Choroid plexus epithelial cell (primary cell): ENCODE measurements at places on chromosomes 7 and 10.
A peak's percentile ranks its signal among the peaks of the same experiment; 100 is the strongest.

- DNase-seq: no peak
Observed at GRCh38 chr7:3266240-3266639, 34.8 kb upstream of the SDK1 start.

- no peak for DNase-seq
Observed at GRCh38 chr10:54284526-54285193, 516.4 kb downstream of the PCDH15 start.

DNA sequence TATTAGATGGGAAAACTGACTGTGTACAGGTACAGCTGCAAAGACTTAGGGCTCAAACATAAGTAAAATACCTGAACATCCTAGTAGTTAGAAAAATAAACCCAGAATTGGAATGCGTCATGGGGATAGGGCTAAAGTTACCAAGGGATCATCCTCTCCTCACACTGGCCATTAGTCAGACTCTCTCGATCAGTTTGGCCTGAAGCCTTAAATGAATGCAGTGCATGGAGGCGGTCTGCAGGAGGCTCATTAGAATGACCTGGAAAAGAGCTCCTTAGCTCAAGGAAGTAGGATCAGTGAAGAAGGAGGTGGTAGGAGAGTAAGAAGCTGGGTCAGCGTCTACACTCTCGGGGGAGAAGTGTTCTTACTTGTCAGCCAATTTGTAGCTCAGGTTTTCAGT is 35.3 kb downstream of the DENND2A start:
- peak; percentile 71 for DNase-seq

DNA sequence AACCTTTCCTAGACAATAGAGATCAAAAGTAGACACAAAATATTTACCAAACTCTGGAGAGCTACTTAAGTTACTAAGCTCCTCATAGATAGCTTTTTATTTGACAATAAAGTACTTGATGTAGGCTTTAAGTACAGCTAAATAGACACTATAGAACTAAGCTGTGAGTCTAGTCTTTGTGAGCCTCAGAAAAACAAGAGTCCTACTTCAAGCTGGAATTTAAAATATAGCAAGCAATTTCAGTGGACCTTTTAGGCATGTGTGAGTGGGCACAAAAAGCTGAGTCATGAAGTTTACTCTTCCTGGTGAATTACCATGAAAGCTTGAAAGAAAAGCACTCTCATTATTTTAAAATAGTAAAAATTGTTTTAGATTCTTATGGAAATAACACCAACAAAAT is 76.1 kb downstream of the ADD3 start:
- peak; percentile 69 for DNase-seq

GRCh38 chr7:77606562-77606961 is 69.5 kb downstream of the PTPN12 start:
- no peak for DNase-seq

GRCh38 chr10:11570751-11571150 is 40.7 kb downstream of the USP6NL start:
- DNase-seq: no peak

GRCh38 chr7:8433477-8434289 is at the start of gene NXPH1:
TSS of gene NXPH1 (plus strand) at chr7:8433609.
- DNase-seq: no peak

- DNase-seq: peak; percentile 49
Observed at GRCh38 chr7:66362136-66362535, 157.0 kb downstream of the TPST1 start.

DNA sequence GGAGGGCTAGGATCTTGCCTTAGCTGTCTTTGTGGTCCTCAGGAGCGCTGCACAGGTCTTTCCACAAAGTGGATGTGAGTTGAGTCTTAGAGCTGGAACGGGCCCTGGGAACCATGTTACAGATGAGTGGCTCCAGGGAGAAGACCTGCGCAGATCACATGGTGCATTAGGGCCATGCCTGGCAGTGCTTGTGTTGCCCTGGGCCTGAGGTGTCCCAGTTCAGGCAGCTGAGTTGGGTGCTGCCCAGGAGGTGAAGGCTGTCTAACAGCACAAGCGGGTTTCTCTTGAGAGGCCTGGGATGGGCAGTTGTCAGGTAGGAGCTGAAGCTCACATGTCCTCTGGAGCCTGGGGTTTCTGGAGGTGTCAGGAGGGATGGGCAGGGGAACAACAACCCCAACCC is 33.7 kb upstream of the ANKRD2 start:
- DNase-seq: no peak
